Activated gamma-delta T cell treated with anti-CD3 and anti-CD28 coated beads, Interleukin-2, amount 50 U/mL, for 16 hours (primary cell): ENCODE measurements at places on chromosomes 3 and 15.

- DNase-seq, result no peak
Measured at GRCh38 chr3:68271145-68271544, 616.7 kb upstream of the SUCLG2 start.

DNA sequence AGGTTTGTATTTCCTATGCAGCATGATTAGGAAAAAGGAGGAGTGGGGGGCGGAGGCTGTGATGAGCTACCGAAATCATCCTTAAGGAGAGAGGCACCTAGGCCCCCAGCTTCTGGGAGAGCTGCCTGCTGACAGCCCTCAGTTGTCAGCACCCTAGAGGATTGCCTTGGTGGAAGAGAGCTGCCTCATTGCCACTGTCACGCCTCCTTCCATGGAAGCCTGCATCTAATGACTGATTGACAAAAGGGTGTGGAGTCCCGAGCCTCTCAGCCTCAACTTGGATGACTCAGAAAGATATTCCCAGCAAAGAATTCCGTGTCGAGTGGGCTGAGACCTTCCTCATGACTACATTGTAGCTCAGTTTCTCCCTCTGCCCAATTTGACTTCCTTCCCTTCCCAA, 320.4 kb upstream of the PROK2 start:
- no peak for DNase-seq

DNA sequence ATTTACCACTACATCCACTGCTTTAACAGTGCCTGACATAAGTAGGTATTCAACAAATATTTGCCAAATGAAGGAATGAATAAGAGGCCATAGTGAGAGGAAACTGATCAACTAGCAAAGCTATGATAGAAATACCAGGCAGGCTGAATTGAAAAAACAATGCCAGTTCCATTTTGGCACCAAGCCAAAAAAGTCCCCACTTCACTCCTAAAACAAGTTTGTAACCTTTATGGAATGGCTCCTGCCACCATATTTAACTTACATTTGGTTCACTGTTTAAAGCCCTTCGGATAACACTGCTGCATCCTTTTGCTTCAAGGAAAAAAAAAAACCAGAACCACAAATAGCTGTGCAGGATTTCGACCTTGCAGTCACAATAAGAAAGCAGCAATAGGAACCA, 166.1 kb downstream of the FRMD5 start:
- no peak for DNase-seq

DNA sequence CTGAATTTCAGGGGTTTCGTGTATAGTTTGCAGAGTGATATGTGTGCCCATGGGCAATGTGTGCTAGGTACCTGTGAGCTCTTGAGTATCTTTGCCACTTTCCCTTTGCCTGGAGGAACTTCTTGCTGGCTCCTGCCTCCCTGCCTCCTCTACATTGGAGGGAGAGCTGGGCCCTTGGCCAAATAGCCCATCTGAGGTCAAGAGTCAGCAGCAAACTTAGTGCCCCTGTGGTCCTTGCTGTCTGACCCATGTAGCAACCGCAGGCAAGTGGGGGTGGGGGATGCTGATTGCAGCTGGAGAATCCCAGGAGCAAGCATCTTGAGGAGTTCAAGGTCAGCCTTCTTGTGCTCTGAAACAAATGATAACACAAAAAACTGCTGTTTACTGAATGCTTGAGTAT, 5.4 kb upstream of the TBC1D21 start:
- no peak for DNase-seq
